ENCODE measurements at places on chromosomes 2 and 18.

DNA sequence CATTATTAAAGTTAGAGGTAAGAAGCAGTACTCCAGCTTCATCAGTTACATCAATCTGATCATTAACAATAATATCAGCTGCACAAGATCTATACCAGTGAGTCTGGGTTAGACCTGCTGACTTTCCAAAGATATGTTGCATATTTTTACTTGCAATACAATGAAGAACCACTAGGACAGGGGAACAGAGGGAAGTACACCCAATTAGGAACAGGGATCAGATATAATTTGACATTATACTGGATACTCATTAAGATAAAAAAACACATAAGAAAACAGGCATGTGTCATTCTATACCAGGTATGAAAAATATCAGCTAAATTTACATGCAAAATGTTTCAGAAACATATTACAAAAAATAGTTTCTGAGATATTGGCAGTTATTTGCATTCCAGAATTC, 995.1 kb upstream of the DDX18 start:
- no peak for DNase-seq

GRCh38 chr18:9726936-9727335, 18.8 kb downstream of the RAB31 start:
- no peak for DNase-seq

DNA sequence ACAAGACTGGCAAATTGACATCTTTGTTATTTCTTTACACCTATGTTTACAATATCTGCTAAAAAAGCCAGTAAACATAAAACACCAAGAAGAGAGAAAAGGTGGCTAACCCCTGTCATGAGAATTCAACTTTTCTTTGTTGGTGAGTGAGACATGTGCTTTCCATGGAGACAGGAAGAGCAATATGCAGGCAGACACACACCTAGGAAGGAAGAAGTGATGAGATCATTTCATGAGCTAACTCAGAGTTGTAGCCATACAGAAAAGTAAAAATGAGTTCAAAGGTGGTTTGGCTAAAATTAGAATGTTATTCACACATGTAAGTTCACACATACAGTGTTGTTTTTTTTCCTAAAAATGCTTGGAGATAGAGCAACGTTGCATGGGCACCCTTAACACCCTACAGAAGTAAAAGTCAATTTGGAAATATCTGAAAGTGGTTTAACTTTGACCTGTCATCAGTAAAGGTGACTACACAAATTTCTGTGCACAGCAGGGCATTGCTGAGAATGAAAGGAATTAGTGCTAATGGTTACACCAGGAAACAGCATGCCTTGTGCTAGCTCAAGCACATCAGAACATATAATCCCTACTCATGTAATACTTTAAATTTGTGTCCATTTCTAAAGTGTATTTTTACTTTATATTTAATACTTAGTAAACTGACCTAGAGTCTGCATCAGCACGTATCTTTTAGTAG, 557.6 kb downstream of the CBLN2 start:
- no peak for DNase-seq

- no peak for DNase-seq
These were observed 405.8 kb downstream of the EPHA4 start for GRCh38 chr2:221166292-221166691.

DNA sequence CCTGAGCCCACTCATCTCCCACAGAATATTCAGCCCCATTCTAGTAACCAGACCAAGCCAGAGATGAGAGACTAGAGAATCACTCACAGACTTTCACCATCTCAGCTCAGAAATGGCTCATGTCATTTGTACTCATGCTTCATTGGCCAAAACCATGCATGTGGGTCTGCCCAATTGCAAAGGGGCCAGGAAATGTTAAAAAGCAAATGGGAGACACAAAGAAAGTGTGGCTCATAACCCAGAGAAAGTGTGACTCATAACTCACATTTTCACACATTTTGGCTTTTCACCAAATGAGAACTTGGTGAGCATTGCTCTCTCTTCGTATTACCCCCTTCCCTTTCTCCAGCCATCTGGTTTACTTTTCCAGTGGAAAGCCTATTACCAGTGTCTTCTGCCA, 66.2 kb downstream of the MDH1 start:
- DNase-seq: no peak

DNA sequence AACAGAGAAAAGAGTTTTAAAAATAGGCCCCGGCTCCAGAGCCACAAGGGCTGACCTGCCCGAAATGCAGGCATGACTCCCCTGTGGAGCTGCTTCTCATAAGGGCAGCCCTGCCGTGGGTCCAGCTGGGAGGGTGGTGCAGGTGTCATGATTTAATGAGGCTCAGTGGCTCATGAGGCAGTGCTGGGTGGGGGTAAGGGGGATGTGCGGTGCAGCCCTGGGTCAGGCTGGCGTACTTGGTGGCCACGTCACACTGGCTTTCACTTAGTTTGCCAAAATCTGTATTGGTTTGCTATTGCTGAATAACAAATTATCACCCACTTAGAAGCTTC, 33.6 kb downstream of the HJURP start:
- DNase-seq: no peak

- no peak for DNase-seq
These were observed 1.6 kb downstream of the SH3BP4 start for GRCh38 chr2:234953116-234954031.

DNA sequence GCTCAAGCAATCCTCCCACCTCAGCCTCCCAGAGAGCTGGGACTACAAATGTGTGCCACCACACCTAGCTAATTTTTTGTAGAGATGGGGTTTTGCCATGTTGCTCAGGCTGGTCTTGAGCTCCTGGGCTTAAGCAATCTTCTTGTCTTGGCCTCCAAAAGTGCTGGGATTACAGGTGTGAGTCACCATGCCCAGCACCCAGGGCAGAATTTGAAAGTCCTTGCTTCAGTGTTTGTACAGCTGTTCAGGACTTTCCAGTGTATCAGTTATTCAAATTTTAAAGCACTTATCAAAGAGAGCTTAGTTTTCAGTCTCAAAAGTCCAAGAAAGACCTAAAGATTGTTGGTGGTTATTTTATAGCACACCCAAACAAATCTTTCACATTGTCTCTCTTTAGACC, 43.6 kb upstream of the VPS54 start:
- no peak for DNase-seq

GRCh38 chr2:123648016-123648415, 377.1 kb upstream of the CNTNAP5 start:
- DNase-seq: no peak

GRCh38 chr2:159616286-159616701, at the start of gene BAZ2B:
TSS of gene BAZ2B (minus strand) at chr2:159616548. CDS start at chr2:159478719, 137,829 bp downstream.
- DNase-seq: peak; percentile 39

- no peak for DNase-seq
These were observed 50.3 kb downstream of the INHBB start for GRCh38 chr2:120396013-120396860.

- no peak for DNase-seq
These were observed 40.0 kb downstream of the ACVR2A start for GRCh38 chr2:147884830-147885229.

DNA sequence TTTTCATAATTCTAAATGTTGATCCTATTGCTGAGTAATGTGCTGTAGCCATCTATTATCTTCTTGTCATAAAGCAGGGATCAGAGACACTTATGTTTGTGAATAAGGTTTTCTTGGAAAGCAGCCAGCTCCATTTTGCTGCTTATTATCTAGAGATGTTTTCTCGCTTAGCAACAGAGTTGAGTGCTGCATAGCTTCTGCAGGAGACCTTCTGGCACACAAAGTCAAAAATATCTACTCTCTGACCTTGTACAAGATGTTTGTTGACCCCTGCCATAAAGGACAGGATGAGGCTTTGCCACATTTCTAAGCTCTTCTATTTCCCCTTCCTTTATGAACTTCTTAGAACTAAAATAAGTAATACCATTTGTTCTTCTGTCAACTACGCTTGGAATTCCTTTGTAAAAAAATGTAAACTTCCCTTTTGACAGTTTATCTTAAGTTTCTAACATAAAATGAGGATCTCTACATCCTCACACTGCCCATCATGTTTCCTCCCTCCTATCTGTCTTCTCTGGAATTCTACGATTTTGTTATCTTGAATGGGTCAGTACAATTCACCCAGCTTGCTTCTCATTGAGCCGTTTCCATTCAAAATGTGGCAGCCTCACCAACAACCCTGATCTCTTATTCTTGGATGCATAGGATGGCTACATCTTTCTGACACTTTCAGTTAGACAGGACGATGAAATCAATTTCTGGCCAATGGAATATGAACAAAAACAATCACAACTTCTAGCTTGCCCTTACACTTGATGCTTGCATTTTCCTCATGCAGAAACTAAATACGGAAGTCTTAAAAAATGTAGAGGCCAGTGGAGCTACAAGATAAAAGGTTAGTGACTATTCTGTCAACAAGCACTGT, 1377.0 kb downstream of the SUCLG1 start:
- no peak for DNase-seq

GRCh38 chr2:137826373-137827372, 137.6 kb upstream of the HNMT start:
- no peak for DNase-seq

GRCh38 chr2:64757126-64757525, 103.4 kb upstream of the SERTAD2 start:
- peak; percentile 12 for DNase-seq

- DNase-seq: no peak
These were observed 129.4 kb upstream of the ITGA6 start for GRCh38 chr2:172297950-172298349.

- peak; percentile 11 for DNase-seq
These were observed 64.5 kb upstream of the HDAC4 start for GRCh38 chr2:239465017-239466001.

DNA sequence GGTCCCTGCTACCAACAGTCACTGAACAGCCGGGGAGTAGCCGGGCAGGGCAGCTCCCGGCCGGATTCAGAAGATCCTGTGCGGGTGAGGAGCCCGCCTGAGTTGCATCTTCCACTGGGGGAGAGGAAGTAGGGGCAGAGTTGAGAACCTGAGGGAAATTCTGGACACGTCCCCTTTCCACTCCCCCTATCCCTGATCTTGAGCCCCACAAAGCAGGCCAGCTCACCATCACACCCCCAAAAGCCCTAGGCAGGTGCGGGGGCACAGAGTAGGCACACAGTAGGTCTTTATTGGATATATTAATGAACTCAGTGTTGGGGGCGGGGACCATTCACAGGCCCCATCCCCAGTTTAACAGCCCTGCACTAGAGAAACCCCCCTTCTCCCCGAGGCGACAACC, 81.9 kb upstream of the UXS1 start:
- no peak for DNase-seq

DNA sequence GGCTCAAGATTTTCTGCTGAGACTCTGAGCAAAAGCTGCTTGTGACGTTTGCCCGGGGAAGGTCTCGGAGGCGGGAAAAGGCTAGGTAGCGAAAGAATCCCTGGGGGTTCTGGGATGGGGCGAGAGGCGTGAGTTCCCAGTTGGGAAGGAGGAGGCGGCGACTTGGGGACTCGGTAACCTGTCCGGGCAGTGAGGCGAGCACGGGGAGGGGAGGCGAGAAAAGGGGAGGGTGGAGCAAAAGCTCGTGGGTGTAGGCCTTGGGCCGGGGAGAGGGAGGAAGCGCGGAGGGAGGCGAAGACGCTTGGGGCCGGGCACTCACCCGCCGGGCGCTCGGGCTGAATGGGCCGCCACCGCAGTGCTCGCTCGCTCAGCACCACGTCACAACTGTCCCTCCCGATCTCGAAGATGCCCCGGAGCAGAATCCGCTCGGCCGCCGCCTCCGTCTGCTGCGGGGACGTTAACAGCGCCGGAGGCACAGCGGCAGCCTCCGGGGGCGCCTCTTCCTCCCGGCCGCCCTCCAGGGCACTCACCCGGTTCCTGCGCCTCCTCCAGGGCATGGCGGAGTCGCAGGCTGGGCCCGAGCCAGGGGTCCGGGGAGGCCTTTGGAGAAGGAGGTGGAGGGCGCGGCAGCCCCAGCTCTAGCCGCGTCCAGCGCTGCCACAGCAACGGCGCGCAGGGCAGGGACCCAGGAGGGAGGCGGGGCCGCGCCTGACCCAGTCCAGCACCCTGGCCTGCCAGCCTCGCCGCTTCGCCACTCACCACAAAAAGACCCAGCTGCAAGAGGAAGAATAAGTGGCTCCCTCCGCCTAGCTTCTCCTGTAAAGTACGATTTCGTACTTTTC, at the start of gene CERKL:
Gene CERKL (minus strand): TSS at position 656 of the 842 bp plus-strand sequence. CDS start 99 bp downstream, at position 557.
- DNase-seq: no peak

DNA sequence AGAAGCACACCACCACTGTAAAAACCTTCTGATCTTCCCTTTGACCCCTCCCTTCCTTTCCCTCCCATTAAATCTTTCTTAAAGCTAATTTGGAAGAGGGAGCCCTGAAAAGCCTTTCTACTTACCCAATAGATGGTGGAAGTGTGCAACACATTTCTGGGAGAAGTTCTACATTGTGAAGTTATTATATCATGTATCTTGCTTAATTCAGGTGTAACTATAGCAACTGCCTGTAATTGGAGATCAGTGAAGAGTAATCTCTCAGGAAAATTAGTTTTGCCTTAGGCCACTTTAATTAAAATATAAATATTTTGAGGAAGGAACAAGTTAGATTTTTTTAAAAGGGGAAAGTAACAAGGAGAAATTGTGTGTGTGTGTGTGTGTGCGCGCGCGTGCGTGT, 266.0 kb downstream of the SH3BP4 start:
- DNase-seq: no peak

DNA sequence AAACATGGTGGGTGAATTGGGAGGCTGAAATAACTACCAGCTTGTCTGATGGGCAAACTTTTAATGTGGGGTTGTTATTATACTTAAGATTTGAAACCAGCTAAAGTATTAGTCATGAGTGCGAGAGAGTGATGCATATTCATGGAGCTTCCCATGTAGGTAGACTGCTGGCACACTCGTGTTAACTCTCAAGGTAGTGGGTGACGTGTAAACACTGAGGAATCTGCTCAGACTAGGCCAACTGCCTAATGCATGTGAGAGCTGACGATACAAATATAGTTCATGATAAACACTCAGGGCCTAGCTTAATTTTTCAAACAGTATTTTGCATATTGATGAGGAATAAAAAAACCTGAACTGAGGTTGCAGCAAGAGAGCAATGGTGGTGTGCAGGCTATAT, 1165.7 kb upstream of the PIK3C3 start:
- DNase-seq: no peak

GRCh38 chr18:70641156-70641775, 352.4 kb downstream of the SOCS6 start:
- no peak for DNase-seq

DNA sequence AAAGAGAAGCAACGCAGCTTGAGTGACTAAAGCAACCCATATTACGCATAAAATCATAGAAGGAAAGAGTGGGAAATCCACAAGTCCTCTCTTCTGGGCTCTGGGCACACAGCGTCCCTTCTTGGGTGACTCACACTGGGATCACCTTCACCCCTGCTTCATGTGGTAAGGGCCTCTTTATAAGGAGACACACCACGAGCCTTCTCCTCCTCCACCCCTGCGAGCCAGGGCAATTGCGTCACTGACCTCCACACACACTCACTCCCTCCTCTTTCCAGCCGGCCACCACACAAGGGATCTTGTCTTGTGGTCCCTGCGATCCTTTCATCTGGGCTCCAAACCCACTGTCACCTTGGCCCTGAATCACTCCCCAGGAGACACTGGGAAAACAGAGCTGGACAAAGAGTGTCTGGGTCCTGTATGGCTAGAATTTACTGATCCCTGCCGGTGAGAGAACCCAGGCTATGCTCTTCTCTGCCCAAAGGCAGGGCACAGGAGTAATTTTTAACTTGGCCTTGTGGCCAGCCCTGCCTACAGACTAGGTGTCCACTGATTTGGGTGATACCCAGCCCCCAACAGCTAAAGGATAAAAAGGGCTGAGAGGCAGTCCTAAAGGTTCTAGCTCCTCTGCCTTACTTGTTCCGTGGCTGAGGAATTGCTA, 35.3 kb downstream of the NHEJ1 start:
- no peak for DNase-seq

GRCh38 chr2:71067567-71068217, 756 bp upstream of the NAGK start:
- DNase-seq: no peak

GRCh38 chr2:128396500-128396891, 77.8 kb upstream of the HS6ST1 start:
- no peak for DNase-seq

GRCh38 chr2:150378686-150379085, 108.8 kb downstream of the RND3 start:
- no peak for DNase-seq

Measured in AML-193 (cell line).